Activated T-helper 1 cell treated with Interleukin-2 at 50 U/mL for 16 hours (primary cell): ENCODE measurements at places on chromosomes 11 and 22.

DNA sequence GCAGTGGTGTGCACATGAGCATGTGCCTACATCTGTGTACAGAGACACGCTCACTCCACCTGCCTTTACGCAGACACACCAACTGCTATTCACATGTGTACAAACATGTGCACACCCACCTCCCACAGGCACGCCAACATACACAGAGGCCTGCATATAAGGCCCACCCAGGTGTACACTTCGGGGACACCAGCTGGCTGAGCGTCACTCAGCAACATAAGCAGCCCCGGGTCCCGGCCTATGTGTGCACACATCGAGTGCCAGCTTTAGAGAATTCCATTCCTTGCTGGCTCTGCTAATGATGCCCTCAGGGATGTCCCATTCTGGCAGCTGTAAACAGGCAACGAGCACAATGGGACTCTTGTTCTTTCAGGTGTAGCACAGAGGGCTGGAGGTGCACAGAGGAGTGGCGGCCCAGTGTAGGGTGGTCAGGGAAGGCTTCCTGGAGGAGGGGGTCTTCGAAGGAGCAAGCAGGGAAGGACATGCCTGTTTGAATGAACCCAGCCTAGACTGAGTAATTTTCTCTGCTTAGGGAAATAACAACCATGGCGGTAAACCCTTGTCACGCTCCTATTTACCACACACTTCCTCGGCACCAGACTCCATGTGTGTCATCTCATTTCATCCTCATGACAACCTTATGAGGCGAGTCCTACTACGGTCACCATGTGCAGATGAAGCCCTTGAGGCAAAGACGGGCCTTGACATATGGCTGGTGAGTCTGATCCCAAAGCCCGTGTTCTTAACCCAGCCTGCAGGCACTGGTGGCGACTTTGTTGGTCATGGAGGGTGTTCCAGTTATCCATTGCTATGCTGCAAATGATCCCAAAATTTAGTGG is 35.1 kb downstream of the RPL3 start:
- no peak for DNase-seq

GRCh38 chr22:46914481-46914880 is 152.0 kb downstream of the TBC1D22A start:
- no peak for DNase-seq

DNA sequence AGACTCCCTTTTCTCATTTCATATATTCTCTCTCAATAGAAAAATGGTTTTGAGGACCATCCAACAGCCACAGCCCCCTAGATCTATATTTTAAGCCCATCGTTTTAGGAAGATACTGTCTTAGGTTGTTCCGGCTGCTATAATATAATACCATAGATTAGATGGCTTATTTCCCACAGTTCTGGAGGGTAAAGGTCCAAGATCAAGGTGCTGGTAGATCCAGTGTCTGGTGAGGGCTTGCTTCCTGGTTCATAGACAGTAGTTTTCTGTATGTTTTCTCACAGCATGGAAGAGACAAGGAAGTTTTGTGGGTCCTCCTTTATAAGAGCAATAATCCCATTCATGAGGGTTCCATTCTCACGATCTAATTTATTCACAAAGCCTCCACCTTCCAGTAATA is 215.1 kb downstream of the AASDHPPT start:
- no peak for DNase-seq

GRCh38 chr11:17479284-17480214 is 2.9 kb upstream of the ABCC8 start:
- DNase-seq: no peak

- DNase-seq: no peak
Measured at GRCh38 chr11:48182860-48183526, 33.6 kb upstream of the OR4B1 start.

GRCh38 chr22:30564045-30564760 is 10.3 kb downstream of the GAL3ST1 start:
- DNase-seq: no peak

- no peak for DNase-seq
Measured at GRCh38 chr11:13928566-13929251, 33.8 kb upstream of the SPON1 start.
